ENCODE measurements at places on chromosomes 2 and 18.

GRCh38 chr2:103529798-103530502 is 768.1 kb downstream of the TMEM182 start:
- DNase-seq: no peak

DNA sequence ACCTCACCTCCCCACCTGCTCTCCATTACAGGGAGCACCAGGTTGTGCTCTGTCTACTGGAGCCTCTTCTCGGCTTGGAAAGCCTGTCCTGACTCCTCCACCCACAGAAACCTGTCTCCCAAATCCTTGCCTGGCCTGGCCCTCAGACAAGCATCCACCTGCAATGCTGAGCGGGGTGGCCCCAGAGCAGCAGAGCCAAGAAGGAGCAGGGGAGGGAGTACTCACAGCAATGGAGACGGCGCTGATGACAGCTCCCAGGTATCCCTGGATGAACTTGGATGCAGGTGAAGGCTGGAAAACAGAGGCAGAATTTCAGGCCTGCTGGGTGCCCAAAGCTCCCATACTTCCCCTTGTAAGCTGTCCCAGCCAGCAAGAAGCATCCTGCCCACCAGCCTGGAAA is 72.8 kb downstream of the SFXN5 start:
- DNase-seq: no peak

DNA sequence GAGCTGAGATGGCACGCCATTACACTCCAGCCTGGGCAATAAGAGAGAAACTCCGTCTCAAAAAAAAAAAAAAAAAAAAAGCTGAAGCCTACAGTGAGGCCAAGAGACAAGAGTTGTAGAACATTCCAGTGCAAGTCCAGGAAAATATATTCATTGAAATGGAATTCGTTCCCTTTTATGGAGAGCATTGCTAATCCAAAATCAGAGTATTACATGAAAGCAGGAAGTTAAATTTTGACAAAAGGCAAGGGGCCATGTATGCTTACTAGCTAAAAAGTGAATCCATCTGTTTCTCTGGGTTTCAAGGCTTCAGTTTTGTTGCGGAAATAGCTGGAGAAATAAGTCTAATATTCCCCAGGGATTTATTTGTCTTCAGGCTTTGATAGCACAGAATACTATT is 471.7 kb downstream of the THSD7B start:
- no peak for DNase-seq

- DNase-seq: no peak
These were observed 29.2 kb downstream of the KCNG2 start for GRCh38 chr18:79826966-79827365.

GRCh38 chr2:23824777-23825212 is 102.1 kb downstream of the ATAD2B start:
- DNase-seq: no peak

- no peak for DNase-seq
These were observed 905.1 kb upstream of the NXPH2 start for GRCh38 chr2:139685090-139685983.

DNA sequence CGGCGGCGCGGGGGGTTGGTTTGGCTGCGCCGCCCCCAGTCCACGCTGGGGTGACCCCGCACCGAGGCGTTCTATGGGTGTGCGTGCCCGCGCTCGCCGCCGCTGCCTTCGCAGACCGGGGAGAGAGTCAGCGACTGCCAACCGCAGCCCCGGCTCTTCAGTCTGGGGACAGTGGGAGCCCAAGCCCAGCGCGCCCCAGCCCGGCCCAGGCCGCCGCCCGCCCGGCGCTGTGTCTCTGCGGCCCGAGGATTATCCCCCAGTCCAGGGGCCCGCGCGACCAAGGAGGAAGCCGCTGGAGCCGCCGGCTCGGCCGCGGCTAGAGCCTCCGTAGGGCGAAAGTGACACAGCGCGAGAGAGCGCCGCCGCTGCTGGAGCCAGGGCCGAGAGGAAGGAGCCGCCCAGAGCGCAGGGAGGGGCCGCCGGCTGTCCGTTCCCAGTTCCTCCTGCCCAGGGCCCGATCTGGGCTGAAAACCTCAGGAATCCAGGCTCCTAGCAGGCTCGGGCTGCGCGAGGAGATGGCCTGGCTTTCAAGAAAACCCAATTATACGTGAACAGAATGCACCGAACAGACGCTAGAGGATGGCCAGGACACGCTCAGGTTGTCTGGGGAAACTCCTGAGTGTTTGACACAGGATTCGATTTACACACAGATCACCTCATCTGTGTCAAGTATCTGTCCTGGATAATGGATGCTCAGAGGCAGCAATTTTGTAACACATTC is 2.4 kb downstream of the CTIF start:
- DNase-seq: no peak

DNA sequence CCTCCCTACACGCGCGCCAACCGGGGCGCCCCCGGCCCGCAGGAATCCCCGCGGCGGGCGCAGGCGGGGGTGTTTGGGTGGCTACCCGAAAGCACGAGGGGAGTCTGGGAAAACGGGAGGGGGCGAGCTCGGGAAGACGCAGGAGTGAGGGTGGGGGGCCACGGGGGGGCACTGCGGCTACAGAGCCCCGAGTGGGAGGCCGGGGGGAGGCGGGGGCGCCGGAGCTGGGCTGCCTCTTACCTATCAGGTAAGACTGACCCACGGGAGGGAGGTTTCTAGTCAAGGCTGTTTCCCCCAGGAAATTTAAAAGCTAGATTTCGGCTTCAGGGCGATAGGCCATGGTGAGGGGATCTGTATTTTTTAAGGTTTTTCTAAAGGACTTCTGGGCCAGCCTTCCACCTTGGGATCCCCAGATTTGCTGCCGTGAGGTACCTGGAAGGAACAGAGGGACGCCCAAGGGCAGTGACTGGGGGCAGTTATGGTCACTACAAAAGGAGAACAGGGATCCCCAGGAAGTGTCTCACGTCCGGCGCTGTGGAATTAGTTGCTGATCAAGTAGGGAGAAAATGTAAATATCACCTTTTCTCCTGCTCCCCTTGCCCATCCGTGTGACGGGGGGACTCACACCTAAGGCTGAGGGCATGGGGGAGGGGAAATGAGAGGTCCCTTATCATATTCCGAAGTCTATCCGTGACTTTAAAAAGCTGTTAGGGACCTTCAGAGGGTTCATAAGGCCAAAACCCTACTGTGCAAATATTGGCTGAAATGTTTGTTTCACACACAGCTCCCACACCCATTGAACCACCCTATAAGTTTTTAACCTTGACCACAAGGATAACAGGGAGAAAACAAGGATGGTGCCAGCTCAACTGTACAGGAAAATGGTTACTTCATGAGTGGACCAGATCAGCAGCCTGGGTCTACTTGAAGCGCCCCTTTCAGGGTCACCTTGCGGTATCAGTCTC is 638 bp upstream of the IRS1 start:
- DNase-seq: no peak

DNA sequence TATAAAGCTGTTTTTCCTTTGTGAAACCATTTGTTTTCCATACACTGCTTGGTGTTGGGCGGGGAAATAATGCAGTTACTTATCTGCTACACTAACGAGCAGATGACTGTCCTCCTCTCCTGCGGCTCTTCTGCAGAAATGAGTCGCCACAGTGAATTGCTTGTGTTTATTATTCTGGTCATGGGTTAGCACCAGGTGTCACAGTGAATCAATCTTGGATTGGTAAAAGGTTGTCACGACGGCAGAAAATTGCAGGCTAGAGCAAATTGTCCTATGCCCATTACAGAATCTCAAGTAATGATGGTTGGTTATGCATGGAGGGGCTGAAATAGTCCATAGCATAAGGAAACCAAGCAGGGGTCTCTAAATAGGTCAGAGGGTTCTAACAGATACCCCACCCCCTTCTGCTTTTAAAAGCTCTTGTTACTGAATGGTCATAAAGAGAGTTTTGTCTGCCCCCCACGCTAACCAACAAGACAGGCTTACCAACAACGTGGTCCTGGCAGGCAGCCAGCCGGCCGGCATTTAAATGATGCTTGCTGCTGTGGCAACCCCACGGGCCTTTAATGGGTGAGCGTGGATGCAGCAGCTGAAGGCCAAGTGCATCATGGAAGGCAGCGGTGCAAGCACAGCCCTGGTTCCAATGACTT is 29.5 kb downstream of the RAB31 start:
- no peak for DNase-seq

DNA sequence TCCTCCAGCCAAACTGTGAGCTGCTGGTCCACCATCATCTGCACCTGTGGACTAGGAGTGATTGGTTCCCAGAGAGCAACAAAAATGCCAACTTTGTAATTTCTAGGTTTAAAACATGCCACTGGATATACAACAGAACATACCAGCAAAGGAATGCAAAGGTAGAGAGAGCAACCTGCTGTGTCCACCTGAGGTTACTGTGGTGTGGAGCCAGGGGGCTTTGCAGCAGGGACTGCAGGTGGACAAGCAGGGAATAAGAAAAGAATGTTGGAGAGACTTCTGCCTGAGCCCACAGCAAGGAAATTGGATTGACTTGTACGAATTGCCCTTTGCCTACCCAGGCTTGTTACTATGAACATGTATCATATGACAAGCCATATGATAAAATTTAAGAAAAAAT is 345.2 kb upstream of the SPHKAP start:
- no peak for DNase-seq

GRCh38 chr2:164213916-164214315 is 407.4 kb downstream of the GRB14 start:
- DNase-seq: no peak

- DNase-seq: no peak
These were observed 40.1 kb downstream of the NTSR2 start for GRCh38 chr2:11629851-11630250.

DNA sequence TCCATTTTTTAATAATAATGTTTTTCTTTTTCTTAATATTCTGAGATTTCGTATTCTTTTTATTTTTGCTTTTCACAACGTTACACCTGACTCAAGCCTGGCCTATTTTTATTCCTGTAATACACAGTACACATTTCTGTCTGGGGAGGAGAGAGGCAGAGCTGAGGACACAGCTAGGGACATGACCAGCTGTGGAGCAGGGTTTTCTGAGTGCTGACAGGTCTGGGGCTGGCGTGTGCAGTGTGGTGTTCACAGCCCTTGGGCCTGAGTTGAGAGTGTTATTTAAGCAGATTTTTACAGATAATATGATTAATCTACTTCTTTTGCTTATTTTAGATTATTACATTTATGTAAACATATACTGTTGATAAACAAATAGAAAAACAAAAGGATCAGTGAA is 55.9 kb downstream of the ZAP70 start:
- no peak for DNase-seq

DNA sequence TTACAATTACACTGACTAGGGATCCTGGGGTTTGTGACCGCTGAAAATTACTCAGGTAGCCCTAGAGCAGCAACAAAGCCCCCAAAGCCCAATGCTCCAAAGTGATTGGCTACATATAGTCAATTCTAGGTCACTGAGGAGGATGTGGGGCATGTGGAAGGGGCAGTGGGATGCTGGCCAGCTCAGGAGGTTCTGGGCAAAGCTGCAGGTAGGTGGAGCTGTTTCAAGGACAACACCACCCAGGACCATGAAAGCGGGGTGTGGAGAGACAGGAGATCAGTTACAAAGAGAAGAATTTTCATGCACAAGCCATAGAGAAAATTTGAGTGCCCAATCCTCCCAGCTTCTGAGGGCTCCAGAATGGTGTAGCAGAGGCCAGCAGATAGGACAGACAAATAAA is 75.0 kb upstream of the CCDC85A start:
- DNase-seq: no peak

- DNase-seq: no peak
These were observed 134.2 kb upstream of the CHAC2 start for GRCh38 chr2:53633441-53633840.

DNA sequence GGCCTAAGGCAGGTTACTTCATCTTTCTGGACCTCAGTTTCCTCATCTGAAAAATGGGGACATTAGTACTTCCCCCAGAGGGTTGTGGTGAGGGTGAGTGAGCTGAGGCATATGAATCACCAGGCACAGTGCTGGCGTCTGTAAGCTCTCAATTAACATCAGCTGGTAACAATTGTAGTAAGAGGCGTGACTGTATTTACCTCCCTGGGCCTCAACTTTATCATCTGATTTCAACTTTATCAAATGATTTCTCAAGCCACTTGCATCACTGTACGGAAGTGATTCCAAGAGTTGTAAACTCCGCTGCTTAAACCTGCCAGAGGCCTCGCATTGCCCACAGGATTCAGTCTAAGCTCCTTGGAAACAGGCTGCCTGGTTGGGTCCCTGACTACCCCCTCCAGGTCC is 53.6 kb upstream of the PKDCC start:
- no peak for DNase-seq

- DNase-seq: no peak
These were observed 48.1 kb downstream of the MERTK start for GRCh38 chr2:111946294-111947114.

DNA sequence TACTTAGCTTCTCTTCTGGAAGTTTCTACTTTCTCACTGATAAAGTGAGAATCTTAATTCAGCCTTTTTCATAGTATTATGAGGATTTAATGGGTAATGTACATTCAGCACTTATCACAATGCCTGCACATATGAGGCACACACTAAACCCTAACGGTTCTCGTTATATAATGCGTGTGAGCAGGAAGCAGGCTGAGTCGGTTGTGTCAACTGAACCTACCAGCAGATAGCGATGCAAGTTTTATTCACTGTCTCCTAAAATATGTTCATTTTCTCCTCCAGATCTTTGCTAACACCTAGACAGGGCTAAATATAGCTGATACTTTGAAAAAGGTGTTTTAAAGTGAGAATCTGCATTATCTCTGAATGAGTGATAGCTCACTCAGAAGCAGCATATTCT is 201.6 kb downstream of the ALPK2 start:
- no peak for DNase-seq

DNA sequence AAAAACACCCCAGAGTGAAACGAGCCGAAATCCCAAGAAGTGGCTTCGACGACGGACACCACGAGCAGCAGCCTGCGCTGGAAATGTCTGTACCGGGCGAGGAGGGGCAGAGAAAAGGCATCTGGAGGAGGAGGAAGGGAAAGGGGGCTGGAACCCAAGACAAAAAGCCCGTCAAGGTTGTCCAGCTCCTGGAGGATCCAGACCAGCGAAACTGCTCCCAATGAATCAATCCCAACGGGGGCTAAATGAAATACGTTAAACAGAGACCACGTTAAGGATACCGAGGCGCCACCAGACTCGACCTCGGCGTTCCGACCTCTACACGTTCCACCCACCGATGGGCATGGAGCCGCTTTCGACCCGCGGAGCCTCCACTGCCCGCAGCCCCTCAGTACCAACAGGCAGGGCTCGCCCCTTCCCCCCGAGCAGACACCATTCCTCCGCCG is 400 bp downstream of the CCDC88A start:
- DNase-seq: no peak

DNA sequence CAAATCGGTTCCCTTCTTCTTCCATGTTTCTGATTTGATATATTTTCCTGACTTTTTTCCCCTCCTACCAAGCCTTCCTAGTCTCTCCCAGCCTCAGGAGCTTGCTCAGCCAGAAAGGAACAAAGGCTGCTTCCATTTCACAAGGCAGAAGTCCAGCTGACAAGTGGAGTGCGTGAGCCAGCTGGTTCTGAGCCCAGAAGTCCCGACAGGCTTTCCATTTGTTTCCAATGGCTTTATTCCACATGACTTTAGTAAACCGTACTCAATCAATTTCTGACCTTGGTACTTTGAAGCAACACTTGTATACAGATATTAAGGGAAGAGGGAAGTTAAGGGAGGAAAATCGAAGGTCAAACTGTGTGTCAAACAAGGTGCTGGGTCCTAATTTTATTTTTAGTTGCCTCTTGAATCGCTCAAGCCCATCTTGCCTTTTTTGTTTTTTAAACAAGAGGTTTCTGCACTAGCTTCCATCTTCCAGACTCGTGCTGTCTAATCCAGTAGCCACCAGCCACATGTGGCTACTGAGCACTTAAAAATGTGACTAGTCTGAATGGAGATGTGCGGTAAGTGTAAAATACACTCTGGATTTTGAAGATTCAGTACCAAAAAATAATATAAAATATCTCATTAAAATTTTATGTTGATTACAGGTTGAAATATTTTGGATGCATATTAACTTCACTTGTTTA is 36.2 kb downstream of the WIPF1 start:
- DNase-seq: no peak

- no peak for DNase-seq
These were observed 40.0 kb upstream of the CYBRD1 start for GRCh38 chr2:171482308-171482707.
